ENCODE measurements at places on chromosomes 2 and 18. TPM values are rescaled to one million over a fixed set of nuclear protein-coding genes. Genes with fewer than 3 reads are reported as not detected.

The RGPD4 gene
- 0.01 TPM for polyA plus RNA-seq

GRCh38 chr2:217656316-217656715, 346.5 kb downstream of the TNS1 start:
- DNase-seq, result no peak

GRCh38 chr2:5594249-5594695, 97.9 kb upstream of the SOX11 start:
- DNase-seq, result no peak

DNA sequence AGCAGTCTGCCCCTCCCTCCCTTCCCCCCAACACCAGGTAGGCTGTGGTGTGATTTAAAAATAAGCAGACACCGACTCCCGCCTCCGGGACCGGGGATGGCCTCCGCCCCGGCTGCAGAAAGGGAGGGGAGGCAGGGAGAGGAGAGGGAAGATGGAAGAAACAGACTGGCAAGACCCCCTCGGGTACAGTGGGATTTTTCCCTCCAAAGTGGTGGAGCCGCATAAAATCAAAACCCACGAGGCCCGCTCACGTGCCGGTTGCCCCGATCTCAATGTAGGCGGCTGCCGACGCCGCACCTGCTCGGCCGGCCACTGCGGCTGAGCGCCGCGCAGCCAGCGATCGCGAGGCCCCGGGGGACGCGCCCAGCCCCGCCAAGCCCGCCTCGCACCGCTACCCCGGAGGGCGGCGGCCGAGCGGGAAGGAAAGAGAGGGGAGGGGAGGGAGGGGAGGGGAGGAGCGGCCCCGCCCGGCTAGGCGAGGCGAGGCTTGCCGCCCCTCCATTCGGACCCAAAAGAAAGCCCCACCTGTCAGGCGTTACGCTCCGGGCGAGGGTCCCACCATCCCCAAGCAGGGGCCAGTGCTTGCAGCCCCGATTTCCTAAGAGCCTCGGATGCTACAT, 811 bp downstream of the ADD2 start:
- DNase-seq, result peak; percentile 12

DNA sequence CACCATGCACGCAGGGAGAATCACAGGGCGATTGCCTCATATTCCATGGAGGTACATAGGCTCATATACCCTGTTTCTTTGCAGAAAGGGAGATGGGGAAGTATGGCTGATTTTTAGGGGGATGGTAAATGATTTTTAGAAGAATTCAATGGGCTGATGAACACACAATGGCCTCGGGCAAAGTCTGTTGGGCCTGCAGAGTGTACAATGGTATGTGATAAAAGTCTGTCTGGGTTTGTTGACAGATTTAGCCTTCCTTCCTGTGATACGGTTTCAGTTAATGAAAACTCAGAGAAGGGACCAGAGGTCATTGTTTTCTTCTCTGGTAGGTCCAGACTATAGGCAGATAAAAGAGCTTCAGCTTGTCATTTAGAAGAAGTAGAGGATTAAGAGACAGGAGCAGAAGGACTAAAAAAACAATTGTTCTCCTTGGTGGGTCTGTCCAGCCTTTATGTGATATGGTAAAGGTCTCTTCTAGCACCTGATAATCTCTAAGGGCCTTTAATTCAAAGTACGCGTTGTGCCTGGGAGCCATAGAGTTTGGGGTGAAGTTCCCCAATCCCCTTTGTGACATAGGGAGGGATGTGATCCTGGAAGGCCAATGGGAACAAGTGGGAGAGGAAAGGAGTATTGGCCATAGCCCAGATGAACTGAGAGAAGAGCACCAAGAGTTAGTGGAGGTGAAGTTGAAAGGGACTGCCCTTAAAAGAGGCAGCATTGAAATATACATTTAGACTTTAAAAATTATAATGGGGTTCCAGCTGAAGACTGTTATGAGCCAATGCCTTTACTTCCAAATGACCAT, 107.5 kb upstream of the SERPINE2 start:
- peak; percentile 89 for DNase-seq

DNA sequence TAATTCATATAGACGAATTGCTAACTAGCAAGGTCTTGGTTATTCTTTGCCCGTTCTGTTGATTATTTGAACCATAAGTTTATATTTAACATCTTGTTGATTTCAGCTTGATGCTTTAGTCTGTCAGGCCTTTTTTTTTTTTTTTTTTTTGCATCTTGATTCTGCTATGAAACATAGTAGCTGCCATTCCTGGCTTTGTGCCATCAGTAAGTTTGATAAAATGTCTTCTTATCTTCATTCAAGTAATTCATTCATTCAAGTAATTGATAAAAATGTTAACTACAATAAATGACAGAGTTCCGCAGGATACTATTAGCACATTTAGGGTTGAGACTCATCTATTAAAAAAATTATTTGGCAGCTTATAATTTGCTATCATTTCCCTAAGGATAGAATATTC, 134.7 kb downstream of the LYPD6B start:
- DNase-seq, result peak; percentile 85
